ENCODE measurements at places on chromosomes 4 and X. TPM values are rescaled to one million over a fixed set of nuclear protein-coding genes. Genes with fewer than 3 reads are reported as not detected.

Gene MAOB
- polyA plus RNA-seq, result 57.7 TPM

Gene SGMS2
- 10.0 TPM for polyA plus RNA-seq

Gene AKAP14
- not detected for polyA plus RNA-seq

Gene MAGT1
- 104 TPM for polyA plus RNA-seq

Gene GLUD2
- 5.5 TPM for polyA plus RNA-seq

Gene GSX2
- not detected for polyA plus RNA-seq

Gene DYNLT3
- polyA plus RNA-seq, result 43.4 TPM

Gene KLB
- polyA plus RNA-seq, result 0.17 TPM

- no peak for DNase-seq
Measured at GRCh38 chr4:100317032-100317864, 127.0 kb upstream of the DDIT4L start.

GRCh38 chrX:3177851-3178250 lies 136.6 kb downstream of the ARSF start:
- DNase-seq, result no peak

DNA sequence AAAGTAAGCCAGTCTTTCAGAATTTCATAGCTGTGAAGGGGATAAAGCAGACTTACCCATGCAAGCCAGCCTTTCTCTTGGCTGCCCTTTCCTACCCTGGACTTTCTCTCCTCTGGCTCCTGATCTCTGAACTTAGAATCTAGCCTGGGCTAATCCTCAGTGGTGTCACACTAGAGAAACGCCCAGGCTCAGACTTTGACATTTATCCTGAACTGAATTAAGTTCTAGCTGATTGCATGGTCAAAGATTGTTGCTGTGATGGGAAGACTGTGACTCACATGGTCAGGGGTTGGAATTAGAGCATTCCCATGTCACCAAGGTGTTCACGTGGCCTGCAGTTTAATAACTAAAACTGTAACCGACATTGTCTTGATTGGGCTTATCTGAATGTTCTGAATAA lies 469.5 kb upstream of the FAT1 start:
- DNase-seq, result no peak

DNA sequence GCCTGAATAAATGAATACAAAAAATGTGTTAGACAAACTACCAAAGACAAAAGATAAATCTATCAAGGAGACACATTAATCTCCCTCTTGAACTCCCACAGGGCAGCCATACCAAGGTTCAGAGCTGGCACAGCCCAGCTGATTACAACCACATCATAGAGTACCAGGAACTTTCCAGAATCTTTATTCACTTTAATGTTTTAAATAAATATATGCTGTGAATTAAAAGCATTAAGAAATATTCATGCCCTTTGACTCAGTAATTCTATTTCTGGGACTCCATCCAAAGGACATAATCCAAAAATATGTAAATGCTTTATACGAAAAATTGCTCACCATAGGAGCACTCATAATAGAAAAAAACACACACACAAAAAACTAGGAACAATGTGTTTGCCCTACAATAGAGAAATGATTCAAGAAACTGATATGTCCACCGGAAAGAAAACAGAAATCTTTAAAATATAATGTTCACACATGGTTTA lies 126.0 kb downstream of the LDB2 start:
- DNase-seq, result no peak

DNA sequence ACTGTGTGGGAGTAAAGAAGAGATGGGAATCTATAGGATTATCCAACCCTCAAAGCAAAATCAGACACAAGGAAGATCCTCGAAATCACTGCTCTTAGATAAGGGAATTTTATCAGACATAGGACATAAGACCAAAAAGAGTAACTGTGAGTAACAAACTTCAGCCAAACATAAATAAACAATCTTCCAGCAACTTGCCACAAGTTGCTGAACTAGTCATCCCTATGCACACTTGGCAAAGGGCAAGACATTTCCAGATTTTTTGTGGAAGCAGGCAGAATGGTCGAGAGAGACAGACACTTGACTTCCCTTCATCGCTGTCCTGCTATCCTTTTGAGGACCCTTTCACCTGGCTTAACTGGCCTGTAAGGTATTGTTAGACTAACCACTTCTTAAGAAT lies 89.6 kb downstream of the KCNIP4 start:
- no peak for DNase-seq

DNA sequence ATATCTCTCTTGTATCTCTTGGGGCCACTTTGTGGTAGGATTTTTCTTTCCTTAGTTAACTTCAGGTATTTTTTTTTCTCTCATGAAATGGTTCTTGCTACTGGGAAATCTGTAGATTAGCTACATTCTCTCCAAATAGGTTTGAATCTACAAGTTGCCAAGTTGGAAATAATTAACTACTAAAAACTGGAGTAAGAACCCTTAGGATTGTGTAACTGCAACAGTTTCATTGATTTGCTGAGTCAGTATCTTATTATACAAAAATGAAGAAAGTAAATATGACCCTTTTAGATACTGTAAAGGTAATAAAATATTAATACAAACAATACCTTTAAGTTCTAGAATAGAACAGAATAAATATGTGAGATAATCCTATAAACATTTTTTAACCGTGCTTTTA lies 327.9 kb downstream of the CXXC4 start:
- DNase-seq, result no peak

DNA sequence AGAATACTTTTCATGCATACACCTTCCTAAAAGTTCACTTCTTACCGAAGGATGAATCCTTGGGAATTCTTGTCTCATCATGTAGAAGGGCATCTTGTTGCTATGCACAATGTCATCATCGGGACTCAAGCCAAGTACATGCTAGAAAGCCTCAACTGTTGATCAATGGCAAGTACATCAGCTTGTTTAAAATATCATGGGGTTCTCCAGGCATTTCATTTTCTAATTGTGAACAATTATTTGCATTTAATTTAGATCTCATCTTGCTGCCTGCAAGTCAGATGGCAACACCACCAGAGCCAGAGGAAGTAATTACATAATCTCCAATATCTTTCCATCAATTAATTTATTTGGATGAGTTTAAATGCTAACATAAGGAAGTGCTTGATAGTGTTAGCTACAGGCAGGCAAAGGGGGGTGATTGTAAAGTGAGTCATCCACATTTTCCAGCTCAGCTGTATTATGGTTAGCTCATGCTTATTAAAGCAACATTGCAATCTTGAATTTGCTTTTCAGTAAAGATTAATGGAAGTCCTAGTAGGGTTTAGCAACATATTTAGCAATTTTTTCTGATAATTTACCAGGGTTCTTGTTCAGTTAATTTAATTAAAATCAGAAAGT lies 356.5 kb downstream of the CBLL2 start:
- no peak for DNase-seq

GRCh38 chr4:16503421-16504100 lies 277.3 kb upstream of the TAPT1 start:
- no peak for DNase-seq

GRCh38 chr4:26197018-26197779 lies 123.6 kb upstream of the RBPJ start:
- no peak for DNase-seq
